ENCODE measurements at places on chromosomes 5 and 9. TPM values are rescaled to one million over a fixed set of nuclear protein-coding genes. Genes with fewer than 3 reads are reported as not detected.

DNA sequence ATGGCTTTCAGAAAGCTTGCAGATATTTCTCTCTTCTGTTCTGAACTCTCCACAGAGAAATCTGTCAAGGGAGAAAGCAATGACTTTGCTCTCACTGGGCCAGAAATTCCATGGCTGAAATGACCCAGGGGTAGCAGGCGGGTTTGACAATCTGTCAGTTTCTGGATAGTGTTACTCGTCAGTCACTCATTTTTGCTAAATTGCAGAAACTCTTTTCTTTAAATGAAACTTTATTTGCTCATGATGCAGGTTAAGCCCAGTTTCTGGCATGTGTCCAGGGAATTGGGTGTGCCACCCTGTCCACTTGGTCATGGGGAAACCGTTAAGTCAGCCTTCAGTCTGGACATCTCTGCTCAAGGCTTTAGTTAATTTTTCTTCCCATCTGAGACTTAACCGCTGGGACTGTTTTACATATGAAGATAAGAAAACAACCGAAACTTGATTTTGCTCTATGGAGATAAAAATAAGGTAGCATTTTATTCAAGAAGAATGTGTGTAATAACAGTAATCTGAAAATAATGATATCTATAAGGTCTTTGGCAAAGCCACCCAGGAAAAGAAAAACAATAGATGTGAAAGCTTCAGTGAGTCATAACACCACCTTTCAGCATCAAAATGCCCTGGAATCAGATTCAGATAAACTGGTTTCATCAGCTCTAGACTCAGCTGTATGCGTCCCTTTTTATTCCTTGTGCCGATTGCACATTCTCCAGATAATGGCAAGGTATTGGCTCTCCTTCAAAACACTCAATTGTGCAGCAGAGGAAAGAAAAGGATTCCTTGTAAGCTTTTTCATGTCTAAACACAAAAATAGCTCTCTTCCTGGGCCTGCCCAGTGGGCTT lies 308.3 kb downstream of the ZSWIM6 start:
- no peak for DNase-seq

GRCh38 chr5:54449923-54450322 lies 5.6 kb upstream of the HSPB3 start:
- no peak for DNase-seq

TSSK1B gene
- total RNA-seq = not detected

DIMT1 gene
- total RNA-seq = 21.1 TPM

DNA sequence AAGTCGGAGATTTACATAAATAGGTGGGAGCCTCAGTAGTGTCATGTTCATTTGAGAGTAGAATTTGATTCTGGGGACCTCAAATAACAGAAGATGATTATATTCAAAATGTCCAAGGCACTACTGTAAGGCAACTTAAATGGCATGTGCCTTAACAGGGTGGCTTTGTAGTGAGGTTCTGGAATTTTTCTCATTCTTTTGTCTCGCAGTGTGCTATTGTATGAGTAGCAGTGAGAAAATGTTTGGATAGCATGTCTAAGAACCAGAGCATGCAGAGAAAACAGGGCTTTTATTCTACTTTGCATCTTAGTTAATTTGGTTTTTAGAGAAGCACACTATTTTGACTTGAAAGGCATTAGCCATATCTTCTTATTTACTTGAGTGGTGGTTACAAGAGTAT lies 25.0 kb downstream of the MAST4 start:
- no peak for DNase-seq

SELENOP gene
- total RNA-seq = 88.4 TPM

LEAP2 gene
- total RNA-seq = 1.1 TPM

DNA sequence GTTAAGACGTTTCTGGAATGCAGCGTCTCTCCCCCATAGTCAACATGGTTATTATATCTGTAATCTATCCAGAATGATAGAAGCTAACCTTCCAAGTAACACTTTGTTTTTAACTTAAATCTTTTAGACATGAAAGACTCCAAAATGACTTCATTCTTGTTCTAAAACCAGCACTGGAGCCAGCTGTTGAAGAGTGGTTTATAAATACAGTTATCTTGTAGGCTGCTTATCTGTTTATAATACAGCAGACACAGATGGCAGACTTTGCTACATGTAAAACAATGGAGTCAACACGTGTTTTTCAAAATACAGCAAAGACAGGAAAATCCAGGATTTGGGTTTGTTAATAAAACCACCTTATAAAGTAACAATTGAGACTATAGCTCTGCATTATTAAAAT lies 48.8 kb upstream of the RETREG1 start:
- DNase-seq = no peak

SLC6A7 gene
- not detected for total RNA-seq

GRCh38 chr5:72412283-72413055 lies 92.3 kb downstream of the PTCD2 start:
- DNase-seq = no peak

DNA sequence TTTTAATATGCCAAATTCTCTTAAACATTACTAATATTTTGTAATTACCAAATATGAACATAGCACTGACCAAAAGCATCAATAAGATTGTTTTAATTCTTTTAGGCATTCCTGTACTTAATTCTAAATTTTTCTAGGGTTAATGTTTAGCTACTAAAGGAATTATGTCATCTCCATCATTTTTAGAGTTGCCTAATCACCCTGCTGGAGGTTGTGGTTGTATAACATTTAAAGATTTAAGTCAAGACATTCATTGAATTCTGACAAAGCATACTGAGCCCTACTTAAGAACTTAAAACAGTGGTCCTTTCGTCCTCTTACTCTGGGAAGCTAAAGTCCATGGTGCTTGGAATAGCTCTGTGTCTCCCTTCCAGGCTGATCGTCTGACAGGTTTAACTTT lies 28.1 kb upstream of the DAB2 start:
- DNase-seq = no peak

Data from psoas muscle (tissue), 8 donors.